ENCODE measurements at places on chromosomes 13 and 19.

DNA sequence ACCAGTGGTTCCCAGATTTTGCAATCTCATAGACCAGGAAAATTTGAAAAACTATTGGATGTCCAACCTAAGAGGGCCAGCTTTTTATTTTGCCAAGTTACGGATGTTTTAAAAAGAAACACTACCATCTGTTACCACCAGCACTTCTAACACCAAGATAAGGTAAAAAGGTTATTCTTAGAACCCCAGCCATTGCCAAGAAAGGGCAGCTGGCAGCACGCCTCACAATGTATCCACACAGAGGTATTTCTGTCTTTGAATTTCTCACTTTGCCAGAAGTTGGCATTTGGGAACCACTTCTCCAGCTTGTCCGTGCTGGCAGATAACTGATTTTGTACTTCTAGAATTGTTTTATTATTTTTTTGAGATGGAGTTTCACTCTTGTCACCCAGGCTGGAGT, 28.7 kb downstream of the CAPN12 start:
- no peak for DNase-seq

GRCh38 chr19:15450528-15450890, 753 bp upstream of the WIZ start:
- DNase-seq: no peak

DNA sequence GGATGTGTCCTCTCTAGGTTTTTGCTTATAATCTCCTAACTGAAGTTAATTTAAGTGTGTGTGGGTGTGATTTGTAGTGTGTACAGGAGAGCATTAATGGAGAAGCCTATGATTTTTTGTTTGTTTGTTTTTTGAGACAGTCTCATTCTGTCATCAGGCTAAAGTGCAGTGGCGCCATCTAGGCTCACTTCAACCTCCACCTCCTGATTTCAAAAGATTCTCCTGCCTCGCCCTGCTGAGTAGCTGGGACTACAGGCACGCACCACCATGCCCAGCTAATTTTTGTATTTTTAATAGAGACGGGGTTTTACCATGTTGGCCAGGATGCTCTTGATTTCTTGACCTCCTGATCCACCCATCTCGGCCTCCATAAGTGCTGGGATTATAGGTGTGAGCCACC, 20.6 kb downstream of the ZNF701 start:
- DNase-seq: no peak

GRCh38 chr19:44662691-44663385, 8.4 kb upstream of the CEACAM19 start:
- DNase-seq: no peak

- no peak for DNase-seq
Observed at GRCh38 chr13:38850868-38851626, 139.6 kb downstream of the STOML3 start.

DNA sequence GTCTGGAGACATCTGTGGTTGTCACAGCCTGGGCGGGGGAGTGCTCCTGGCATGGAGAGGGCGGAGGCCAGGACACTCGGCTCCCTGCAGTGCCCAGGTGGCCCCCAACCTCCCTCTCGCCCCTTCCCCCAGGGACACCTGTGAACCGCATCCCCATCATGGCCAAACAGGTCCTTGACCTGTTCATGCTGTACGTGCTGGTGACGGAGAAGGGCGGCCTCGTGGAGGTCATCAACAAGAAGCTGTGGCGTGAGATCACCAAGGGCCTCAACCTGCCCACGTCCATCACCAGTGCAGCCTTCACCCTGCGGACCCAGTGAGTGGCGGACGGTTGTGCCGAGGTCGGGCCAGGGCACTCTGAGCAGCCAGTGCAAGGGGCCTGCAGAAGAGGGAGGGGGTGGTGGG, 20.0 kb upstream of the WDR18 start:
- DNase-seq: no peak

DNA sequence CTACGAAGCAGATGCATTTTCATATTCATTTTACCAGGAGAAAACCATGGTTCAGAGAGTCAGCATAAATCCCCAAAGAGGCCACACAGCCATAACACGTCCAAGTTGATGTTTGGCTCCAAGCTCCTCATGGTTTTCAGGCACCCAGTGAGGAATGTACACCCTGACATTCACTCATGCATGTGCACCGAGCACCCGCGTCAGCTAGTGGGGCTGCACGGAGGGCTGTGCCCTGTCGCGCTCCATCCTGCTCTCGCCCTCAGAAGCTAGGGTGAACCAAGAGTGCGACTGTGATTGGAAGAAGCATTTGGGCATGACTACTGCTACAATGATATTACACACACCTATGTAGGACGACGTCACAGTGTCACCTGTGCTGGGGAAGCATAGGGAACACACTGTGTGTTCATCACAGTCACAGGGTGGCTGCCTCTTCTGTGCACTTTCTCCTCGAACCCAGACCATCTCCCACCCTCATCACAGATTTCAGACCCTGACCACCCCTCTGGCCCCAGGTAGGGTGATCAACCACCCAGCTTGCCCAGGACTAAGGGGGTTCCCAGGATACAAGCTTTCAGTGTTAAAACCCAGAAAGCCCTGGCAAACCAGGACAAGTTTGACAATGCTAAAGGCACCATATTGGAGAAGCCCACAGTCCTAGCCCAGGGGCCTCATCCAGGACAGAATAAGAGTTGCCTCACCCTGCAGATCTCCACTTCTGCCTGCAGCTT, 148.6 kb upstream of the ZNF507 start:
- DNase-seq: no peak

DNA sequence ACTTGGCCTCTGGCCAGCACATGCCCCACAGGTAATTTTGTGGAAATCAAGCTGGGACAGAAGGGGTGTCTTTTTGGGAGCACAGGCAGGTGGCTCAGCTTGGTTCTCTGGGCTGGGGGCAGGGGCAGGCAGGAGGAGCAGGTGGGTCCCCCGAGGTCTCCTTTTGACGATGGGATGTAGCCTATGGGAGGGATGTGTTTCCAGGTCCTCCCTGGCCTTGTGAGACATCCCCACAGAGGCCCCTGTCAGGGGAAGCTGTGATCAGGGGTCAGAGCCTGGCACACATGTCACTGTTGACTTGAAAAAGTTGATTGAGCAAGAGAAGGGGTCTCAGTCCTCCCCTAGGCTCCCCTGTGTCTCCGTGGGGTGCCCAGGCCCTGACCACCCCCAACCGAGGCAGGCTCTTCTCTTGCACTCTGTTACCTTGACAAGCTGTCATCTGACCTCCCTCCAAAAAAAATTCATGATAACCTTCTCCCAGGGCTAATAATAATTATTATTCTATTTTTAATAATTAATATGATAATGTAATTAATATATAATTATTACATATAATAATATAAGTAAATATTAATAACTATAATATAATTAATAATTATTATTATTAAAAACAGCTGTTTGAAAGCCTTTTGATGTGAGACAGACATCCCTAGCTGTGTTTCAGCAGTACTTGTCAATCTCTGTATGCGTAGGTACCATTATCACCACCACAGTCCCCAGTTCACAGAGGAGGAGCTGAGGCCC, 116.2 kb downstream of the ZDHHC20 start:
- DNase-seq: no peak

GRCh38 chr13:59746291-59746962, 417.3 kb downstream of the DIAPH3 start:
- DNase-seq: no peak

- DNase-seq: no peak
Observed at GRCh38 chr13:78382491-78382890, 220.9 kb downstream of the POU4F1 start.

DNA sequence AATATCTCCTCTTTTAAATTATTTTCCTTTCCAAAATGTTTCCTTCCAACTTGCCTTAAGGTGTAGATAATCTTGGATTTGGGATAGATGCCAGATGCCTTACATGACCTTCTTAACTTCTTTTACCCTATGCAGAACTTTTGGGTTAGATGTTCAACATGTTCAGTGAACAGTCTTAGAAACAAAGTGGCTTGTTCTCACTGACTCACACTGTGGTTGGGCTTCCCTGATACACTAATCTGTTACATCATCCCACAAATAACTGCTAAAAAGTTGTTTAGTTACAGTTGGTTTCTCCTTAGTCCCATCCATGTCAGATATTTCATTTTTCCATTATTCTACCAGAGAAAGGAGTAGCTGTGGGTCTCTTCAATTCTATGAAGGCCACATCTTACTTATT, 2638.2 kb downstream of the PCDH9 start:
- DNase-seq: no peak

GRCh38 chr13:50531917-50532899, 311.3 kb downstream of the DLEU7 start:
- DNase-seq: no peak

- no peak for DNase-seq
Observed at GRCh38 chr19:54114340-54115108, 933 bp downstream of the TFPT start.

DNA sequence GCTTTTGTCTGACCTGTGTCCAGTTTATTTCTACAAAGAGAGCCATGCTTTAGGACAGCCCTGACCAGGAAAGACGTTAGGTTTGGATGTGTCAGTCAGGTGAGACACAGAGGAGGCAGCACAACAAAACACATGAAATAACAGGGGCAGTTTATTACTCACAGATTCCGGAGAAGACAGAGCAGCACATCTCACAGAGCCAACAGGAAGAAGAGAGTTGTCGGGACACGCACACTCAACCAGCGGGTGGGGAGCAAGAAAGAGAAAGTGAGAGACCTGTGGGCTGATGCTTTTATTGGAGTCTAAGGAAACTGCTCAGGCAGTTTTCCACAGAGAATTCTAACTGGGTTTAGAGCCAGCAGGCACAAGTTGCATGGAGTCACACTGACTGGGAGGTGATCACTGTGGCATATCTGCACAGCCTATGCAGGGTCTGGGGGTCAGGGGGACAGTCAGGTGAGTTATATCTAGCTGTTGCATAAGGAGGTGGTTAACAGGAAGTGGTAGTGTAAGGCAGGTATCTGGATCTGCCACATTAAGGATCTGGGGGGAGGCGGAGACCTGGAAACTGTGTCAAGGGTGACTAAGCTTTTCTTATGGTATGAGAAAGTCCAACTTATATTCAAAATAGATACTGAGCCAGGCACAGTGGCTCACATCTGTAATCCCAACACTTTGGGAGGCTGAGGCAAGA, 24.1 kb upstream of the CEACAM20 start:
- no peak for DNase-seq

GRCh38 chr13:48873587-48873986, 102.1 kb upstream of the FNDC3A start:
- DNase-seq: no peak

GRCh38 chr13:105952233-105952972, 583.1 kb downstream of the EFNB2 start:
- DNase-seq: no peak

DNA sequence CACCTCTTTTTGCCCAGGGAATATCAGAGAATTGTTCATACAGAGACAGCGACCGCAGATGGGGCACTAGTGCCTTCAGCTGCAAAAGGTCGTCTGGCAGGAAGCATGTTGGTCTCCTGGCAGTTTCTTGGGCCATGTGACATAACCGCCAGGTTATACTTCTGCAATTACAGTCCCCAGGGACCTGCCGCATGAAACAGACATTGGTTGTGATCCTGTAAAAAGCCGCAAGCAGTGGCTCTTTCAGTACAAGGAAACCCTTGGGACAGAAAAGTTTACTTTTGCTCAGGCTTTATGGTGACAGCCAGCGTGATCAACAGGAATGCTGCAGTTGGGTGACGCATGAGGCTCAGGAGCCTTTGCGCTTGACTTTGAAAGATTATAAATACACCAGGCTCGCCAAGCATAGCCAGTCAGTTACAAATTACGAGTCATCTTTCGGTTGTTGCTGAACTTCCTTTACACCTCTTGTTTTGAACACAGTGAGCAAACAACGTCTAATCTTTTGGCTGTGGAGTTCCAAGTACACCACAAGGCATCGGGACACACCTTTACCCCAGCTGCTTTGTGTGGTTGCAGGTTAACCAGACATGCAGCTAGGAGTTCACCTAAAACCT, 50.5 kb upstream of the UBE2L5 start:
- peak; percentile 27 for DNase-seq

GRCh38 chr13:104414771-104415170, 1348.6 kb upstream of the SLC10A2 start:
- DNase-seq: no peak

- DNase-seq: no peak
Observed at GRCh38 chr19:46639358-46640182, 3.6 kb upstream of the GNG8 start.

GRCh38 chr19:13241231-13242104, 91.3 kb downstream of the IER2 start:
- DNase-seq: no peak

DNA sequence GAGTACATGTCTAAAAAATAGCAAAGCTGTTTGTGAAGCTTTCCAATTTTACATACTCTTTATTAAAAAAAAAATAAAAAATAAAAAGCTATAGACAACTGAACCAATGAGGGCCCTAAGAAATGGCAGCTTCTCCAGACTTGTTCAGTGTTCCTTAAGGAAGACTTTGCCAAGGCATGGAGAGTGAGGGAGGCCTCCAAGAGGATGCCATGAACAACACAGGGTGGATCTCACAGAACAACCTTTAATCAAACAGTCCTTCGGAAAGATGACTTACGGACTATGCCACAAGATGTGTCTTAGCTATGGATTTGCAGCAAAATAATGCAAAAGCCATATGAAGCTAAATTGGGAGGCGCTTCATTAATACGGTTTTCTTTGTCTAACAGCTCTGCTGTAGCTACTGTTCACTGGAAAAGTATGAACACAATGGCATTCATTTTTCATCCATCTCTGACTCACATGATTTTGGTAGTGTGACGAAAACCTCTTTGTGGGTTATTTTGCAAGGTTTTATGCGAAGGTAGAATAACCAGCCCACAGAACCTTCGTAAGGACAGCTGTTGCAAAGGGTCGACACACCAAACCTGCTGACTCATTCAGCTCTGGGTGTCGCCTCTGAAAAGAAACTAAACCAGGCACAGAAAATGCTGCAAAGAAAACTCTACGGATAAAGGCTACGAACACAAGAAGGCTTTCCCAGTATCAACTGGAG, 27.7 kb downstream of the EFNB2 start:
- no peak for DNase-seq

DNA sequence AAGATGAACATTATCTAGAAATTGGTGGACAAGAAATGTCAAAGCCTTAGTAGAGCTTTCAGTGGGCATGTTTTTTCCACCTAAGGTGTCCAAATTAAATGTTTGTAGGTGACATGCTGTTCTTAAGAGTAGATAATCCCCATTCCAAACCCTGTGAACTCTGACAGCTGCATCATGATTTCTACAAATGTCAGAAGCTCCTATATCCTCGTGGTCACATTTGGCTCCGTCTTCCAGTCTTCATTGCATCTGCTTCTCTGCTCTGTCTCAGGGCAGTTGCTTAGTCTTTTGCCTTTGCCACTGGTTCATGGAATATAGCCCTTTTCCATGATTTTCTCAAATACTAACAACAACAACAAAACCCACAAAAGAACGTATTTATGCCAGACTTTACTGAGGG, 234.5 kb downstream of the DLEU7 start:
- no peak for DNase-seq

GRCh38 chr19:3606174-3606689, 443 bp downstream of the TBXA2R start:
- DNase-seq: no peak

GRCh38 chr19:47099576-47100050, 14.0 kb downstream of the ZC3H4 start:
- no peak for DNase-seq
